ENCODE measurements at places on chromosomes 1 and 21.

DNA sequence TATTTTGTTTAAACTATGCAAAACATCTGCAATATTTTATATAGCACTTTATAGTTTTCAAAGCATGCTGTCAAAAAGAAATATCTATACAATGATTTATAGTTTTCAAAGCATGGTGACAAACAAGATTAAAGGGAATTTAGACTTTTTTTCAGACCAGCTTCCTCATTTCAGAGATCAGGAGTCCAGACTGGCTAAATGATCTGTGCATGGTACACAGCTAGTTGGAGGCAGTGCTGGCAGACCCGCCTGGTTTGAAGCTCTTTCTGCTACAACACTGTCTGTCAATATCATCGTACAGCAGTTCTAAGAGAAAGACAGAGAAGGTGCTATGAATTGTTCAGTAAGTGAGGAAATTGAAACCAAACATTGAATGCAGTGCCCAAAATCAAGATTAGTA lies 479.0 kb downstream of the PTBP2 start:
- no peak for DNase-seq
- H3K4me1 ChIP-seq = no peaks in the 10 kb centered on the region

DNA sequence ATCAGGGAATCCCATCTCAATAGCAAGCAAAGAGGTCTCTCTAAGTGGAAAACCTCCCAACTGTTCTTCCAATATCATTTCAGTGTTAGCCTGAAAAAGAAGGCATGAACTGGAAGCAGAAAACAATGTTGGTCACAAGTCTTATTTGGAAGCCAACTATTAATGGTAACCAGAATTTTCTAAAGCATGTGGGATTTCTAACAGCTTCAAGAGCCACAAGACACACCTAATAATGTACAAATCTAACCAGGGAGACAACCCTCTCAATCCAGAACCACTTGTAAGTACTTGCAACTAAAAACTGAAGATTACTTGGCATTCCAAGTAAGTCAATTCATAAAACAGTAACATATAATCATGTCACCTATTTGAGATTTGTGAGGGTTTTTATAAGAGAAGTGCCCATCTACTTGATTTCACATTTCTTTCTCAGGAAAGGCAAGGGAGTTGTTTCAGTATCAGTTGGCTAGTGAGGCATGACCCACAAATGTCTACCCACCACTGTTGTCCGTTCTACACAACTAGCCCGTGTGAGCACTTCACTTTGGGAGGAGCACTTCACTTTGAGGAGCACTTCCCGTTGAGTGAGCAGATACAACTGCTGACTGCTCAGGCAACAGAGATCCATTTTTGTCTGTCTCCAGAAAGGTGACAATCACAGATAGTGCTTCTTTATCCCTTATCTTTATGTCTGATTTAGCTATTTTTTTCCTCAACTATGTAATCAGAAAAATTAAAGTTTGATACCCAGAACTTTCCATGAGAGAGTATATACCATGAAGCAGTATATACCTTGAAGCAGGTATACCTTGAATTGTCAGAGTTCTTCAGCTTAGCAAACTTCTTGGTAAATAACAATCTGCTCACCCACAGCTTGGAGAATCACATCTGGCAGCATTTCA lies 11.1 kb downstream of the STX6 start:
- no peaks in the 10 kb centered on the region for H3K36me3 ChIP-seq
- no peak overlapping the region for H3K4me3 ChIP-seq
- DNase-seq = no peak
- peaks cover 42% of the 10 kb centered on the region for H3K4me1 ChIP-seq
- peak overlapping the region; percentile 18 for H3K27ac ChIP-seq

DNA sequence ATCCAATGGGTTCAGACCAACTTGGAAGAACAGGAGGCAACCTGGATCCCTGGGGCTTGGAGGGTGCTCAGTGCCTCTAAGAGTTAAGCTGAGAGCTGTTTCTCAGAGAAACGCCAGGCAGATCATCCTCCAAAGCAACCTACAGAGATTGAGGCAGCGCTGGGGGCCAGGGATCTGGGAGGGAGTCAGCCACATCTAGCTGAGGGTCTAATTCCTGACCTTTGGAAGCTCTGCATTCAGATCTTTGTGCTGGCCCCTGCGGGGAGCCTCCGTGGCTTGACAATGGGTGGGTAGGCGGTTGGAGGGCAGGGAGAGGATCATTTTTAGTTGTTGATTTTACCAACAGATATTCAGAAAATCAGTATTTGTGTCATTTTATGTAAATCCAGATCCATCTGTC lies 79.3 kb downstream of the DDX20 start:
- no peak overlapping the region for H3K4me3 ChIP-seq
- no peak for DNase-seq
- no peaks in the 10 kb centered on the region for H3K36me3 ChIP-seq
- no peaks in the 10 kb centered on the region for H3K4me1 ChIP-seq

- peaks cover 13% of the 10 kb centered on the region for H3K36me3 ChIP-seq
- H3K4me3 ChIP-seq = no peak overlapping the region
- peaks cover 11% of the 10 kb centered on the region for H3K4me1 ChIP-seq
- DNase-seq = no peak
These were observed 115.6 kb downstream of the APP start for GRCh38 chr21:26055010-26055409.

DNA sequence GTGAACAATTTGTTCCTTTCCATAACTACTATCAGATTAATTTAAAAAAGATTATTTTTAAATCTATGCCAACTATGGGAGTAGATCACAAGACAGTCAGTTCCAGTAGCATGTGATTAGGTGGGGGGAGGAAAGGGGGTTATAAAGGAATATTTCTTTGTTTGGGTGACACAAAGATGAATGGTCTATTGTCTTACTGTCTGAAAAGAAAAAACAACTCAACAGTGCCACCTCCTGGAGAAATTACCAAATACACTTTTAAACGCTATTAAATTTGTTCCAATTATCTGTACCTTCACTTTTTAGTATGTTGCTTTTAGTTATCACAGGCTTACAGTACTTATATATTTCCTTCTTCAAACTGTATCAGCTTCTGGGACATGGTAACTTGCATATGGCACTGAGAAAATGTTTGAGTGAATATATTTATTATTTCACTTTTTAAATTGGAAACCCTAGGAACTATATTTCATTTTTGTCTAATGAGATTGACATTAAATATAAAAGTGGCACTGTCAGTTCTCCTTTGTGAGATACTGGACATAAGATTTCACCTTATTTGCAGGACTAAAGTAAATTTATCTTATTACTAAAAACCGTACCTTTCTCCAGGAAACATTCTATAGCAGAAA lies 1.7 kb upstream of the SORT1 start:
- H3K27me3 ChIP-seq = no peaks in the 10 kb centered on the region
- H3K36me3 ChIP-seq = peaks cover 35% of the 10 kb centered on the region
- no peak overlapping the region for H3K4me3 ChIP-seq
- H3K27ac ChIP-seq = peak overlapping the region; percentile 85
- no peak for DNase-seq
- H3K4me1 ChIP-seq = peaks cover 37% of the 10 kb centered on the region

GRCh38 chr1:4315202-4315601 lies 339.2 kb upstream of the AJAP1 start:
- H3K27ac ChIP-seq = no peak overlapping the region
- peaks cover 7% of the 10 kb centered on the region for H3K27me3 ChIP-seq
- no peaks in the 10 kb centered on the region for H3K36me3 ChIP-seq
- H3K4me3 ChIP-seq = no peak overlapping the region

- no peak overlapping the region for H3K4me3 ChIP-seq
- H3K27ac ChIP-seq = peak overlapping the region; percentile 60
- DNase-seq = no peak
- no peaks in the 10 kb centered on the region for H3K36me3 ChIP-seq
These were observed 22.8 kb downstream of the ERG start for GRCh38 chr21:38475519-38475918.

DNA sequence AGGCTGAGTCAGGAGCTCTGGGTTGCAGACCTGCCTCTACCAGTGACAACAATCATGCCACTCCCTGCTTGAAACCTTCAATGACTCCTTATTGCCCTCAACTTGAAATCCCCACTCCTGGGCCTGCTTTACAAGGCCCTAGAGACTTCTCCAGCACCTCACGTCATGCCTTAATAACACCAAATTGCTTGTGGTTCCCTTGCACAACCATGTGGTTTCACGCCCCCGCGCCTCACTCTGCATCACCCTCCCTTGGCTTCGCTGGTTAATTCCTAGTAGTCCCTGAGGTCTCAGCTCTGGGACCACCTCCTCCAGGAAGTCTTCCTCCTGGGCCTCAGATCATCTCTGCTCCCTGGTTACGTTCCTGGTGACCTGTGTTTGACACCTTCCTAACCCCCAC lies 33.0 kb downstream of the EPHA2 start:
- H3K27ac ChIP-seq = peak overlapping the region; percentile 54
- H3K4me3 ChIP-seq = no peak overlapping the region
- H3K36me3 ChIP-seq = peaks cover 25% of the 10 kb centered on the region
- no peaks in the 10 kb centered on the region for H3K27me3 ChIP-seq

GRCh38 chr1:36178471-36179219 lies 22.7 kb downstream of the MAP7D1 start:
- DNase-seq = no peak
- peaks cover 10% of the 10 kb centered on the region for H3K4me1 ChIP-seq

- no peak for DNase-seq
- no peak overlapping the region for H3K4me3 ChIP-seq
- H3K36me3 ChIP-seq = no peaks in the 10 kb centered on the region
- H3K27me3 ChIP-seq = no peaks in the 10 kb centered on the region
- no peaks in the 10 kb centered on the region for H3K4me1 ChIP-seq
These were observed 299.0 kb downstream of the SMYD3 start for GRCh38 chr1:246208105-246208504.

- no peaks in the 10 kb centered on the region for H3K36me3 ChIP-seq
- no peak for DNase-seq
- no peak overlapping the region for H3K27ac ChIP-seq
- H3K27me3 ChIP-seq = peaks cover 56% of the 10 kb centered on the region
- H3K4me1 ChIP-seq = no peaks in the 10 kb centered on the region
These were observed 159.0 kb upstream of the IGSF21 start for GRCh38 chr1:17948594-17948993.

DNA sequence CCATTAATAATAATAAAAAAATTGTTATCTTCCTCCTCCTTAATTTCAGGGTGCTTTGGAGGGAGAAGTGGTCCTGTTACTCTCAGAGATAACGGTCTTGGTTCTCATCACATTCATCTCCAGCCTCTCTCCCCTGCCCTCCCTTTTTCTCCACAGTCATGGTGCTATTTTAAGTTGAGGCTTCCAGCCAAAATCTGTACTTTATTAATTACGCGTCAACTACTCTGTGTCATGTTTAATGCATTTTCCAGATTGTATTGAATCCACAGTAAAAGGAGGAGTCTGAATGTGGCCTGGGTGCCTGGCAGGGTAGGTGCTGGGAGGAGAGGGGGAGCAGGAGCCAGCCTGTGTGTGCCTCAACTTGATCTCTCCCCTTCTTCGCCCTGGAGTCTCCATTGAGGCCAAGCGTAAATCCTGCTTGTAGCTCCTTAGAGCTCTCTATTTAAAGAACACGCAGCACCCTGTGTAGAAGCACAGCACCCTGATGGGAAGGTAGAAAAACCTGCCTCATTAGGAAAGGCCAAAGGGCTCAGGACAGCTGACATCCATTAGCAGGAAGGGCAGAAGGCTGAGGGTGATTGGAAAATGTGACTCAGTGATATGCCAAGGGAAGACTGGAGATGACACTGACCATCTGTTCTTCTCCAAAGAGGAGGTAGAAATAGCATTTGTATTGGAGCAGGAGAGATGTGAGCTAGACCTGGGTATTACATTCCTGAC lies 82.4 kb downstream of the PLXNA2 start:
- no peaks in the 10 kb centered on the region for H3K27me3 ChIP-seq
- H3K4me3 ChIP-seq = no peak overlapping the region
- H3K27ac ChIP-seq = peak overlapping the region; percentile 20
- H3K36me3 ChIP-seq = no peaks in the 10 kb centered on the region
- DNase-seq = no peak

DNA sequence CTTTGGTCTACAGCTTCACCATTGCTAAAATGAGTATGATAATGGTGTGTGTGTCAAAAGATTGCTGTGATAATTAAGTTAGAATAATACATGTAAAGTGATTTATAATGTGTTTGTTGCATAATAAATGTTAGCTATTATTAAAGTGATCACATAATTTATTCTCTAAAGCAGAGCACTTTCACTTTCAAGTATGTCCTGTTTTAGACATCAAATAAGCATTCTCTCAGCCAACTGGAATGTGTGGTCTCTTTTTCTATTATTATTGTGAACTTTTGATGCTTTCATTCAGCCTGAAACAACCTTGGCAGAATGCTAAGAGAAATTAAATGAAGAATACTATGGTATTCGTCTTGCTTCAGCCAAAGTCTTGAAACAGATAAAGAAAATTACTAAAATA lies 102.8 kb upstream of the COL11A1 start:
- no peaks in the 10 kb centered on the region for H3K27me3 ChIP-seq
- H3K27ac ChIP-seq = no peak overlapping the region

DNA sequence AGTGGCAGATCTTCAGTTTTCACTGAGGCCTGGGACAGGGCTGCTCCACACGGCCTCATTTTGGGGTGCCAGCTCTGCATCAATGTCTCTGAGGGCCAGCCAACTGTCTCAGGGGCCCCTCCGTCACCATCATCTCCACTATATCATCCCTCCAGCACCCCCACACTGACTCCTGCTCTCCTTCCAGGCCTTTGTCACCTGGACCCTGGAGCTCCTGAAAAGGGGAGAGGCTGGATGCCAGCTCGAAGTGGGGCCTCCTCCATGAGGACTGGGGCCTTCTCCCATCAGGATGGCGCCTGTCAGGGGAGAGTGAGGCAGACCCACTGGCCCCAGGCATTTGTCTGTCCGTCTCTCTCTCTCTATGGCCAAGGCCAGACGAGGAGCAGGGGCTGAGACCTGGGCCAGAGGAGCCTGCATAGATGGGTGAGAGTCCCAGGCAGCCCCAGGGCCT lies 44.7 kb upstream of the LRP8 start:
- peak; percentile 55 for DNase-seq
- H3K36me3 ChIP-seq = no peaks in the 10 kb centered on the region
- H3K27me3 ChIP-seq = no peaks in the 10 kb centered on the region
- no peak overlapping the region for H3K27ac ChIP-seq
- H3K4me1 ChIP-seq = no peaks in the 10 kb centered on the region

DNA sequence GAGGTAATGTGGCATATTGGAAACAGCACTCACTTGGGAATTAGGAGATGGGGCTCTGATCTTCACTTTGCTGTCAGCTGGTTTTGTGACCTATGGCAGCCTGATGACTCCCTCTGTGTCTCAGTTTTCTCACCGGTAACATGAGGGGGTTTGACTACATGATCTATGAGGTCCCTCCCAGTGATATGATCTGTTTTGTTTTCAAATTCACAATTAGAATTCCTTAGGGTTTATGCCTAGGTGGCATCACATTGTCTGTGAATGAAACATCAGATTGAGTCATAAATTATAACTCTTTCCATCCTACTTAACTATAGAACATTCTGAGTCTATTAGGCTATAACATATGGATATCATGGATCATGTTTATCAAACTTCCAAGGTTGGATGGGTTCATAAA lies 386.6 kb downstream of the PTBP2 start:
- no peaks in the 10 kb centered on the region for H3K36me3 ChIP-seq
- no peak for DNase-seq
- H3K27ac ChIP-seq = no peak overlapping the region
- no peak overlapping the region for H3K4me3 ChIP-seq
- no peaks in the 10 kb centered on the region for H3K27me3 ChIP-seq
